ENCODE measurements at places on chromosomes 5 and 9.
A peak's percentile ranks its signal among the peaks of the same experiment; 100 is the strongest.

DNA sequence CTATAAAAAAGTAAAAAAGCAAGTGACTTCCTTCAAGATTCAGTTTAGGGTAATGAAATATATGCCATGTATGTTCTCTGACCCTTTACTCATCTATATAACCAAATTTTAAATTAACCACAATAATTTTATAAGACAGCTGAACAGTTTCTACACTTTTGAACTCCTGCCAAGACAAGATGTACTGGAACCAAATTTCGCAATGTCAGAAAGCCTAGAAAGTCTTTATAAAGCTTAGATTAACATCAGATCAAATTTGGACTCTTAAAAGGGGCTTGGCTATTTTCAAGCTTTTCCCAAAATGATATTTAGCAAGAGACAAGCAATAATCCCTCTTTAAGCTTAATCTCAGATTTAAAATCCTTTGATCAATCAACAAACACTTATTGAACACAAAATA, 362.6 kb downstream of the PTPRD start:
- DNase-seq: peak; percentile 43

GRCh38 chr5:173217626-173218397, 17.2 kb downstream of the NKX2-5 start:
- no peak for DNase-seq

GRCh38 chr5:58543723-58544122, 39.2 kb upstream of the RAB3C start:
- no peak for DNase-seq

DNA sequence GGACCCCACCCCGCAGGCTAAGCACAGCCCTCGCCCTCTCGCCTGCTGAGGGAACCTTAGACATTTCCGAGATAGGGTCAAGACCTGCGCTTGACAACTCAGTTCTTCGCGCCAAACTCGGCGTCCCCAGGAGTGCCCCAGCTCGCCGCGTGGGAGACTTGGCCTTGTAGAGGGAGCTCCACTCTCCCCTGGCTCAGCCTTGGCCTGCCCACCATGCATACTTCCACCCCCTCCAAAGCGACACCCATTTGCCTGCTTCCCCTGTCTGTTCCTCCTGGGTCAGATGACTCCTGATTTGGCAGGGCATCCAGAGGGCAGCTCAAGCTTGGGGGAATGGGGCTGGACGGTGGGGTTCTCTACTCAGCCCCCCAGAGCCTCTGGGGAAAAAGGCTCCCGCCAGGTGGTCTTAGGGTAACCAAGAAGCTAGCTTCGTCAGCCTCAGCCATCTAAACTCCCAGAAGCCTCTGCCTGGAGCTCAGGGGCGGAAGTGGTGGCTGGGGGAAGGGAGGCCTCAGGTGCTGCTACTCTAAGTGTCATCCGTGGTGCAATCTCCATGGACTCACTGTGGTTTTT, 560 bp downstream of the DOCK2 start:
- no peak for DNase-seq
